ENCODE measurements at places on chromosomes 3 and 15.

- DNase-seq = no peak
These were observed 3.3 kb upstream of the PAQR9 start for GRCh38 chr3:142966808-142967207.

GRCh38 chr3:87181551-87181950 lies 45.6 kb upstream of the CHMP2B start:
- no peak for DNase-seq

DNA sequence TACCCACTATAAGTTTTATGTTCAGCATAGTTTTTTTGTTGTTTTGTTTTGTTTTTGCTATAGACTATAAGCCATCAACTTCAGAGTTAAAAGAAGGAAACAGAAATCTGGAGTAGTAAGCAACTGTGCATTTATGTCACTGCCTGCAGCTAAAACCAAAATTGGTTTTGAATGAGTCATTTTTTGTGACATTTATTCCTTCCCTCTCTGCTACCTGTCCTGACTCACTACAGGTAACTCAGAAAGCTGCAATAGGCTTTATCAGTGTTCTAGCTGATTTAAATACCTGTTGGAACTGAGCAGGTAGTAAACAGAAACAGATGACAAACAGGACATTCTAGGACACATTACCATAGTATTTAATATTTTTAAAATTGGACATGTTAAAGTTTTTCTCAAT lies 393.3 kb upstream of the WNT5A start:
- DNase-seq = no peak

DNA sequence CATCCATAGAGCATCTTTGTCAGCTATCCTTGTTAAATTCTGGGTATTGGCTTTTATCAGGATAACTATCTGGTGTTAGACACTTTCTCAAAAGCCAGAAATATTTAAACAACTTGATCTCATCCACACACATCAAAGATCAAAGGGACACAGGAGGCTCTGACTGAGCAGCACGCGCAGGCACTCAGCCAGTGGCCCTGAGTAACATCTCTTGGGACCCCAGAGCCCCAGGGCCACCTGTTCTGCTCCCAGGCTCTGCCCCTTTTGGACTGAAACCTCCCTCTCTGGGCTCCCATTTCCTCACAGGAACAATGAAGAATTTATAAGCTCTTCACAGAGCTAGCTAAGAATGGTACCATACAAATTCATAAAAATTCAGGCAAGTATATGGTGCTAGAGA lies 16.1 kb downstream of the ATP10A start:
- DNase-seq = peak; percentile 13

- no peak for DNase-seq
These were observed 55.7 kb downstream of the PXYLP1 start for GRCh38 chr3:141287326-141287725.

GRCh38 chr3:173744479-173744878 lies 346.9 kb downstream of the NLGN1 start:
- no peak for DNase-seq

GRCh38 chr3:57652203-57652602 lies 40.7 kb downstream of the DENND6A start:
- no peak for DNase-seq

GRCh38 chr15:94080416-94080815 lies 150.9 kb upstream of the MCTP2 start:
- no peak for DNase-seq

- DNase-seq = no peak
These were observed 359.5 kb upstream of the TMCO5A start for GRCh38 chr15:37574985-37575384.

- DNase-seq = no peak
These were observed 59.9 kb downstream of the OTOL1 start for GRCh38 chr3:161556533-161556932.

- DNase-seq = no peak
These were observed 39.2 kb downstream of the MBNL1 start for GRCh38 chr3:152307829-152308474.

- no peak for DNase-seq
These were observed 1035.9 kb downstream of the PLOD2 start for GRCh38 chr3:145124900-145125678.

DNA sequence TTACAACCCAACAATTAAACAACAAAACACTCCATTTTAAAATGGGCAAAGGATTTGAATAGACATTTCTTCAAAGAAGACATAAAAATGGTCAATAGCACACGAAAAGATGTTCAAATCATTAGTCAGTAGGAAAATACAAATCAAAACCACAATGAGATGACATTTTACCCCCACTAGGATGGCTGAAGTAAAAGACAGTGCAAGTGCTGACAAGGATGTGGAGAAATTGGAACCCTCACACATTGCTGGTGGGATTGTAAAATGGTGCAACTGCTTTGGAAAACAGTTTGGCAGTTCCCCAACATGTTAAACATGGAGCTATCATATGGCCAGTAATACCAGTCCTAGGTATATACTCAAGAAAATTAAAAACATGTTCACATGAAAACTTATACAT lies 11.6 kb downstream of the GALNT15 start:
- no peak for DNase-seq

GRCh38 chr3:90132197-90132596 lies 1024.8 kb downstream of the EPHA3 start:
- no peak for DNase-seq
